Cortex of kidney (tissue), 1 donor: ENCODE measurements at places on chromosomes 7 and 10.

DNA sequence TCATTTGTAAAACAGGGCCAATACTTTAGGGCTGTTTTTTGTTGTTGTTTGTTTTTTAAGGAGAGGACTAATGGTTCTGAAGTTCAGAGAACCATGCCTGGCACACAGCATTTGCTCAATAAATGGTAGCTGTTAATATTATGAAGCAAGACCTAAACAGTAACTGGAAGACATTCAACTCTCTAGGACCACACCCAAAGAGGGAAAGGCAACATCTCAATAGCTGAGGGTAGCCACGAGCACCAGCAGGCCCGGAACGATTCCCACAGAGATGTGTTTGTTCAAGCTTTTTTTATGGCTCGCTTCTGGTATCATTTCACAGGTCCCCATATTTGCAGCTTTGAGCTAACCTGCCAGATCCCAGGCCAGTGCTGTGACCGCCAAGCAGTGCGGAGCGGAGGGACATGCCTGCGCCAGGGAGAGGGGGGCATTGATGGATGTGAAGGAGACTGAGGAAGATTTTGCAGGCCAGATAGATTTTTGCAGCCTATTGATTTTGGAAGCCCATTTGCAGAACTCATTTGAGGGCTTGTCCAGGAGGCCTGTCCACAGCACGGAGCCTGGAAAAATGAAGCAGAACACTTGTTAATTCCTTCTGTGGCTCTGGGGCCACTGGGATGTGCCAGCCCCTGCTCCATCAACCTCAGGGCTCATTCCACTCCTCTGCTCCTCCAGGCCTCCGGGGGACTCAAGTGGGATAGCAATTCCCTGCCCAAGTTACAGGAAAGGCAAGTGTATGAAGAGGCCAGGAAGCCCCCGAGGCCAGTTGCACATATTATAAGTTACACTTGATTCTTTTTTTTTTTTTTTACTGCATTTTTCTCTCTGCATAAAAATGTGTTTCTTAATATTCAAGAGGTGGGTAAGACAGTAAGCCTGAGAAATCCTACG lies 57.3 kb upstream of the FGFR2 start:
- no peak for DNase-seq

- no peak for DNase-seq
Measured at GRCh38 chr10:73759512-73760115, 15.4 kb downstream of the SEC24C start.

DNA sequence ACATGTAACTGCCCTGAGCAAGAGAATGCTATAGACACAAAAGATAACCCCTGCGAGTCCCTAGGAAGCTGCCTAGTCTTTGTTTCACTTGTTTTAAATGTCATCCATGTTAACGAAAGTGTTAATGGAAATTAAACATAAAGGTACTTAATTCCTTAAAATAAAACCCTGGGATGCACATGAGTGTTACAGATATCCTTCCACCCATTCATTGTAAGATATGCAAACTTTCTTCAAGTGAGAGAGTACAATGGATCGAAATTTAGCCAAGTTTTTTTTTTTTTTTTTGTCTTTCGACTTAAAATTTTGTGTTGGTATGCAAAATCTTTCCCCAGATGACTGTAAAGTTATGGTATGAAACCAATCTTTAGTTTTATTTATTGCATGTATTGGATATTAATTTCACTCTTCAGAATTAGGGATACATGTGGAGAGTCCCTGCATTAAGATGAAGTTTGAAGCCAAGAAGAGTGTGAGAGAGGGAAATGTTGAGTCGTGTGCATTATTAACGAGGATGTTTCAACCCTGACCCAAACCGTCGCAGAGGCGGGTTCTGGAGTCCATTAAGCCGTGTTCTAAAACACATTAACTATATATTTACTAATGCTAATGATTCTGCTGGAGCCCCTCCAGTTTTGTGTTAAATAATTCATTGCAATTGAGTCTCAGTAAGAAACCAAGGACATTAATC lies 1.6 kb downstream of the CDK14 start:
- DNase-seq: no peak

GRCh38 chr7:46537191-46537905 lies 616.3 kb upstream of the IGFBP3 start:
- DNase-seq: no peak

GRCh38 chr10:78470267-78471103 lies 436.8 kb downstream of the RPS24 start:
- DNase-seq: no peak

DNA sequence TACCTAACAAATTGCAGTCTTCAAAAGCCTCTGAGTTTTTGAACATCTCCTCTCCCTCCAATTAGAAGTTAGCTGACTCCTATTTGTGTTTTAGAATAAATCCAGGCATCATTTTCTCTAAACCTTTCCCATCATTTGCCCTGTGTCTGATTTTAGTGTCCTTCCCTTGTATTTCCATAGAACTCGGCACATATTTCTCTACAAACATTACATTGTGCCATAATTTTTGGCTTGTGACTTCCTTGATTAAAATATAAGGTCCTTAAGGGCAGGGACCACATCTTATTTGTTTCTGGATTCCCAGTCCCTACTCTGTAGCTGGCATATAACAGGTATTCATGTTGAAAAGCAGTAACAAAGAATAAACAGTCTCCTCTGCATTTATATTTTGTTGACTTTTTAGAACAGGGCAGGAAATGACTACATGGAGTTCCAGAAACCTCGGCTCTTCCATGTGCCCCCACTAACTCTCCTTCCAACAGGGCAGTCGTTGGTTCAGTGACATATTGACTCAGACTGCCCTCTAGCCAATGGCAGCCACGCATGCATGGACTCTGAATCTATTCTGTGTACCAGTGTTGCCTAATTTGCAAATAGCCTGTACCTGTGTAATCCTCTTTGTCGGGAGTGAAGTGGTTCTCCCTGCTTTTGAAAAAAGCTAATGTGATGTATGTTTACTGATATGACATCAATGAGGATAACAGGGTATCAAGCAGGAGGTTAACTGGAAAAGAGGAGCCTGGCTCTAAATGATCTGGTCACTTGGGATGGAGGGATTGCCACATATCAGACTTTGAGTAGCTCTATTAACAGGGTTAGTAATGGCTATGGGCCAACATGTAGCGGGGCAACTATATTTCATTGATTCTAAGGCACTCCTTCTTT lies 19.8 kb upstream of the CPN1 start:
- no peak for DNase-seq

GRCh38 chr7:15856311-15856710 lies 169.8 kb upstream of the MEOX2 start:
- DNase-seq: no peak

DNA sequence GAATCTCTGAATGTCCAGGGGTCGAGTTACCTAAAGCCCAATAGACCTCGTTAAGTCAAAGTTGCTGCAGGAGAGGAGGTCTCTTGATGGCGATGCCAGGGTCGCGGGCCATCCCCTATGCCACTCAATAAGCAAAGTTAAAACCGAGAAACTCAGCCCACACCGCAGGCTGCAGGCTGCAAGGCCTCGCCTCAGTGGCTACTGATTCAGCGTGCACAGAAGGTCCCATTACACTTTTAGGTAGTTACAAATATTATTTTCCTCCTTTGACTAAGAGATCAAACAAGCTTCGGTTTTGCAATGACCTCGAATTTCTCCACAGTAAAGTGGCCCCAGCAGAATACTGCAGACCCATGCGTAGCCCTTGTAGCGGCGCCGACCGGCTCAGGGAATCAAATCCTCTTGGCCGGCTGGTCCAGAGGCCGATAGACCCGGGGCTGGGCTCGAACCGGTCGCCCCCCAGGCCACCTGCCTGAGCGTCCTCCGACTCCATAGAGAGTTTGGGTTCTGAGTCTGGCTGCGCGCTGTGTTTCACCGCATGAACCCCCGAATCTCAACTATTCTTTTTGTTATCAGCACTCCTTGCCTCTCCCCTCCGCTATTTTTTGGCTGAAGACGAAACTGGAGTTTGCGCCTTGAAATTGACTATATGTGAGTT lies 2.3 kb downstream of the C1QL3 start:
- no peak for DNase-seq

DNA sequence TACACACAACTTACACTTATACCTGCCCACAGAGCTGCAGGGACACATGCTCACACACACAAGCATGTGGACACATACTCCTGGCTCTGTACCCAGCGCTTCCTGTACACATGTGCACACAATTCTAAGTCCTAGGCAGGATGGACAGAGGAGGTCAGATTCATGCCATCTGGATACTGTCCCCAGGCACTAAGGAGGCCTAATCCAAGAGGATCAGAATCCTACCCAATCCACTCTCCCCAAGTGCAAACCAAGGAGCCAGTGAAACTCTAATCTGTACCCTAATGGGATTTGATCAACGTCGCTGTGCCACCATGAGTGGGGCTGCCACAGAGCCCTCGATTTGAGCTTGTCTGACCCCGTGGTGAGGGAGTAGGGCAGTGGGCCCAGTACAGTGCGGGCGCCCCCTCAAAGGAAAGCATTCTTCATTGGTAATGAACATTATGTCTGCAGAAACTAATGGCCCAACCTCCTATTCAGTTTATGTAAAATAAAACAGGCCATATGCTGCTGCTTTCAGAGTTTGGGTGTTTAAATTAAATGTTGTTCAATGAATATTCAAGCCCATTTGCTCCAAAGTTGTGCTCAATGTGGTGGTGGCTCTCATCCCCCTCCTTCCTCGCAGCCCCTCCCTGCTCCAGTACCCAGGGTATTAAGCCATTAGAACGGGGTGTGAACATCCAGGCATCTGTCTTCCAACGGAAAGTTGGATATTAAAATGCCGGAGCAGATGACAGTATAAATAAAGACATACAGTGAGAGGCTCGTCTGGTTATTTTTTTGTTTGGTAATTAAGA lies 26.4 kb downstream of the RPS24 start:
- DNase-seq: no peak

DNA sequence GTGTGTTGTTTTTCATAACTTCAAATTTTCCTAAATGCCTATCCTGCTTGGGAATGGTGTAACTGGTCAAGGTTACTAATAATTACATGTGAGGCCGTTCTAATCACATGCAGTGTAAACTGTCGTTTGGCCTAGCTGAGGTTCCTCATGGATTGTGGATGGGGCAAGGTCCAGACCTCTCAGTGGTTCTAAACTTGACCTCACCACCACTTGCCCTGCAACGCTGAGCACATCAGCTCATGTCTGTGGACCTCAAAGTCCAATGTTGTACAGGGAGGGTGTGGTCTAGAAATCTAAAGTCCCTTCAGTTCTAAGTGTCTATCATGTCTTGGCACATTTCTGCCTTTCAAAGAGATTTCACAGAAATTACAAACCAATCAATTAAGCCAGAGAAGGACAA lies 15.6 kb downstream of the RBP3 start:
- DNase-seq: no peak

DNA sequence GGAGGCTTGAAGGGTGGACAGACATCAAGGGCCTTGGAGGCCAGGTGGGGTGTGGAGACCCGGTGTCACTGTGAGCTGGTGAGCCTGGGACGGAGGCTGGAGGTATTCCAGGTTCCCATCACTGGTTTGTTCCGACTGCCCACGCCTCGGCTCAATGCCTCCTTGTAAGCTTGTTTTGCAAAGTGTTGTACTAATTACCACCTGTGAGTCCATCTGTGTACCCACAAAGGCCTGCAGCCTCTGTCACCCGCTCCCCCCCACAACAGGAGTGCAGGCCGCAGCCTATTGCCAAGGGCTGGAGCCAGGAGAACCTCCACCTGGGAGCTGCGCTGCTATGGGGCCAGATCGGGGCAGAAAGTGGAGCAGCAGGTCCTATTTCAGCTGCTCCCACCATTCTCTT lies 521.8 kb upstream of the DPP6 start:
- DNase-seq: no peak

GRCh38 chr10:98858525-98858924 lies 377.1 kb downstream of the HPSE2 start:
- no peak for DNase-seq

- no peak for DNase-seq
Measured at GRCh38 chr10:44312401-44312800, 72.5 kb downstream of the CXCL12 start.

GRCh38 chr10:88979153-88979562 lies 11.4 kb upstream of the FAS start:
- no peak for DNase-seq

DNA sequence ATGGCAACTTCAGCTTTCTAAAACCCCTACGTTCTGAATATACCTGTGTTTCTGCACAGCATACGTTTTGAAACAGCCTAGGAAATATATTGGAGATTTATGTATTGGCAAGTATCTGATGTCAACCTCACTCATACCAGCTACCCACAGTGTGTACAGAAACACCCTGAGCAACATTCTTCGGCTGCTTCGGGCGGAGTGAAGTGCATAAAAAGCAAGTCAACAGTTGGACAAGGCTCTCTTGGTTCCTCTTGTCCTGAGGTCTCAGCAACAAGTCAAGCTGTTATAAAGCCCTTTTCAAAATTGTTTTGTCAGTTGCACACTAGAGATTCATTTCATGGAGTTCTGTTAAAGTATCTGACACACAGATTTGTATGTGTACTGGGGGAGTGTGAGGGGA lies 40.0 kb upstream of the PAPSS2 start:
- no peak for DNase-seq

- DNase-seq: no peak
Measured at GRCh38 chr10:132909491-132910071, 32.8 kb downstream of the CFAP46 start.

- no peak for DNase-seq
Measured at GRCh38 chr10:16867556-16867955, 50.3 kb upstream of the RSU1 start.

DNA sequence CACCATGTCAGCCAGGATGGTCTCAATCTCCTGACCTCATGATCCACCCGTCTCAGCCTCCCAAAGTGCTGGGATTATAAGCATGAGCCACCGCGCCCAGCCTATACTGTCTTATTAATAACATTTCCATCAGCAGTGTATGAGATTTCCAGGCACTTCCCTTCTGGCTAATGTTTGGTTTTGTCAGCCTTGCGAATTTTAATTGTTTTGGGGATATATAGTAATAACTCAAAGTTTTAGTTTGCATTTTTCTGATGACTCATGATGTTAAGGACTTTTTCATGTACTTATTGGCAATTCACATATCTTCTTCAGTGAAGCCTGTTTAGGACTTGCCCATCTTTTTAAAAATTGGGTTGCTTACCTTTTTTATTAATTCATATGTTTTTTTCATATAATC lies 76.0 kb downstream of the TMEM270 start:
- DNase-seq: no peak

GRCh38 chr7:22338411-22338810 lies 18.5 kb downstream of the RAPGEF5 start:
- DNase-seq: no peak

GRCh38 chr10:87626422-87626892 lies 33.2 kb upstream of the PAPSS2 start:
- no peak for DNase-seq

- DNase-seq: no peak
Measured at GRCh38 chr7:5634107-5634950, 147.1 kb downstream of the RNF216 start.

DNA sequence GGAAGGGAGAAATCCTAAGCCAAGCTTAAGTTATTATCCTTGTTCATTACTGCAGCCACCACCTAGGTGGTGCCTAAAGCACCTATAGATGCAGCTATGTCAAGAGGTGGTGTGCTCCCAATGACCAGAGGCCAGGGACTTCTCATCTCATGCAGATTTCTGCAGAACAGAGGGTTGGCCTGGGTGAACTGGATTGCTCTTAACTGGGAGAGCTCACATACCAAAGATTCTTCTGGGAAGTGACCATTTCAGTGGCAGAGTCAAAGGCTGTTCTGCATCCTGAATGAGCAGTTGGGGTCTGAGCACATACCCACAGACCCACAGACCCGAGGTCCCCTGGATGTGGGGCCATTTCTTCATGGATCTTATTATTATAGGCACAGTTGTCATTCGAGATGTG lies 2.1 kb upstream of the CRHR2 start:
- no peak for DNase-seq

- DNase-seq: no peak
Measured at GRCh38 chr7:71477441-71477840, 345.5 kb downstream of the GALNT17 start.
